ENCODE measurements at places on chromosomes 11 and 22.

DNA sequence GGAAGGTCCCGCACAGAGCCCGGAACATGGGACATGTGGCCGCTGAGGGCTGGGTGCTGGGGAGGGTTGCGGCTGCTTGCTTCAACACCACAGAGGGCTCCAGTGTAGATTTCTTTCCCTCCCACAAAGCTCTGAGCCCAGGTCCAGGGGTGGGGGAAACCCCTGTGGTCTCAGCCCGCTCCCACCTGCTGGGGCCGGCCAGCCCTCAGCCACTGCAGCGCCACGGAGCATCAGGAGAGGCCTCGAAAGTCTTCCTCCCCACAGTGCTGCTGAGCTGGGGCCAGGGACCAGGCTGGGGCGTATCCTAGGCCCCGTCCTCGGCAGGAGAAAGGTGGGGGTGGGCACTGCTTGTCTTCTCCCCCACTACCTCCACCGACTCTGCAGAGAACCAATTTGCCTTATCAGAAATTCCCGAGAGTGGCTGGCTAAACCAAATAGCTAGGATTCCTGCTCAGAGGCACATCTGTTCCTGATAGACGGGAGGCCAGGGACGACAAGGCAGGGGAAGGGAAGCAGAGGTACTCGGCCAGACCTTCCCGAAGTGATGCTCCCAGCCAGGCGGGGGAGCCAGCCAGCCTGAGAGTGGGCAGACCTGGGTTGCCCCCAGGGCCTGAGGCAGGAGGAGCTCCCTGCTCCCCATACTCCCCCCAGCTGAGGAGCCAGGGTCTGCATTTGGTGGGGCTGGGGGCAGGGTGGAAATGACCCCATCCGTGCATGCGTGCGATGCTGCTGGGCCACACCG lies 18.7 kb downstream of the IGF2 start:
- no peak for DNase-seq

- DNase-seq = no peak
Observed at GRCh38 chr11:61948505-61948904, 1.6 kb upstream of the BEST1 start.

DNA sequence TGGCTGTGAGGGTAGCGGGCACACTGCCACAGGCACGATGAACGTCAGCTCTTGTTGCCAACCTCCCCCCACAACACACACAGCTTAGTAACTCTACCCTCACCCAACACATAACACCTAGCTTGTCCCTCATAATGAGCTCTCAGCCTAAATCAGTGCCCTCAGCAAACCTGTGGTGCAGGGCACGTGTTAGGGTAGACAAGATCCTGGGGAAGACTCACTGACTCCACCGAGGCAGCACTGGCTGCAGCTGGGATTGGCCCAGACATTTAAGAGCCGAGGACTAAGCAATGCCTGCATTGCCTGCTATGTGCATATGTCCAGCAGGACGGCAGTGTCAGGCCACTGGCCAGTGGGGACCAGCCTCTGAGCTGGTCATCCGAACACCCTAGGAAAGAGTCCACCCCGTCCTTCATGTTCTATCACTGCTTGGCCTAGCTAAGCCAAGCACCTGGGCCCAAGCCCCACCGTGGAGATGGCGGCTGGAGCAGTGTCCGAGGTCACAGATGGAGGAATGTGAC lies 32.9 kb upstream of the TRIM29 start:
- DNase-seq = no peak

- no peak for DNase-seq
Observed at GRCh38 chr11:37371346-37371970, 773.4 kb upstream of the RAG2 start.

DNA sequence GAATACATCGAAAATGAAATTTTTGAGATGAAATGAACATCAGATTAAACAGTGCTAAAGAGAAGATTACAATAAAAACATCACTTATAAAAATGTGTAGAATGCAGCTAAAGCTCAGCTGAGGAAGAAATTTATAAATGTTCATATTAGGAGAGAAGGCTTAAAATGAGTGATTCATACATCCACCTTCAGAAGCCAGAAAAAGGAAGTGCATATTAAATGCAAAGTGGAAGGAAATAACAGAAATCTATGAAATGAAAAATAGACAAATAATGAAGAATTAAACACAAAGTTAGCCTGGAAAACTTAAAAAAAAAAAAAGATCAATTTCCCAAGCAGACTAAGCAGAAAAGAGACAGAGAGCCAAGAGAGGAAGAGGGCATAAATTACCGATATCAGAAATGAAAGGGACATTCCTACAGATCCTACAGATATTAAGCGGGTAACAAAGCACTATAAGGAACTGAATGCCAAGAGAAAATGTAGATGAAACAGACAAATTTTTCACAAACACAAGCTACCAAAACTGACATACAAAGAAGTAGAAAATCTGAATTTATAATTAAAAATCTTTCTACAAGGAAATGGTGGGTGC lies 7.2 kb upstream of the MOB2 start:
- no peak for DNase-seq

DNA sequence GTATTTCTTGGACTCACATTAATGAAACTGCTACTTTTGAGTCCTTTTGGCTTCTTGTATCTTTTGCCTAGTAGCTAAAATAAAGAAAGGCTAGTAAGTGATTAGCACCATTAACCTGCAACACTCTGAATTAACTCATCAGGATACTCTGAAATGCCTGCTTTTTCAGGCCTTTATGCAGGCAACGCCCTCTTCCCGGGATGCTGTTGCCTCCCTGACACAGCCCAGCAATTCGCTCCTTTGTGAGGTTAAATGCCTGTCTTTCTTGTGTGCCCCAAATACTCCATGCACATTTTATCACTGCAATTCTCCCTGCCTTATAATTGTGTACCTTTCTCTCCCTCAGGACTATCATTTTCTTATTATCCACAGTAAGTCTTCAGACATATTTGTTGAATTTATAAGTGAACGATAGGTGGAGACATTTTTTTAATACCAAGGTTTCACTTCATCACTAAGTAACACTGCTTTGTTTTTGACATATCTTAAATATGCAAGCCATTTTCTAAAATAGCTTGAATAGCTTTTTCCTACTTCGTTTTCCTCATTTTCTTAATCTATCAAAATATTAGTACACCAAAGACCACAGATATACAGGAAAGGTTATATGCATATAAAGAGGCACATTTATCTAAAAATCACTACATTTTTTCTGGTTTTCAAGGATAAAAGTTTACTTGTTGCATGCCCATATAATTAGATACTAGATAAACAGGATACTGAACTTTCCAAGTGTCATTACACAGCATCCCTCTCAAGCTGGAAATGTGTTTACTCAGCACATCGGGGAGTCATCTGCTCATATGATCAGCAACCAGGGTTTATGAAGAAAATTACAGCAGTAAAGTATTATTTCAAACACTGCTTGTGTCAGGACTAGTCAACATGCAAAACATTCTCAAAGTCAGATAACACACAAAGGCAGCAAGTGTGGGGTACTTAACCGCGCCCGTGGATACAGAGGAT lies 48.5 kb upstream of the DDI1 start:
- DNase-seq = no peak

DNA sequence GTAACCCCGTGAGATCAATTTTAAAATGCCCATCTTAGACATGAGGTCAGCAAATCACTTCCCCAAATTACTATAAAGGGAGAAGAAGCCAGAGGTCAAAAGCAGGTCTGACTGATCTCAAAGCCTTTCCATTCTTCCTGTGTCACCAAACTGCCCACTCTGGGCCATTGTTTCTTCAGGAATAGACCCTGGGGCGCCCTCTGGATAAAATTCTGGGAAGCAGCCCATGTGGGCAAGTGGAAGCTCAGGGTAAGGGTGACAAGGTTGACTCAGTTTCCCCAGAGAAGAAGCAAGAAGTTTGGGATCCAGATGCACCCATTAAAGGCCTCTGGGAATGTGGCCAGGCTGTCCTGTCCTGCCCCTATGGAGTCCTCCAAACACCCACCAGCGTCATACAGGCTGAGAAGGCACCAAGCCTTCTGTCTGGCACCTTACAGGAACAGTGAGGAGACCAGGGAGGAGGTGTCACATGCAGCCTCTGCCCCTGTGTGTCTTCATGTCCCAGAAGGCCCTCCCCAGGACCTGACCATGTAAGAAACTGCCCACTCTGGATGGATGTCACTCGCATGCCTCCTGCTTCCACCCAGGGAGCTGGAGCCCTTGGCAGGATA lies 50.1 kb downstream of the CHST1 start:
- DNase-seq = no peak

DNA sequence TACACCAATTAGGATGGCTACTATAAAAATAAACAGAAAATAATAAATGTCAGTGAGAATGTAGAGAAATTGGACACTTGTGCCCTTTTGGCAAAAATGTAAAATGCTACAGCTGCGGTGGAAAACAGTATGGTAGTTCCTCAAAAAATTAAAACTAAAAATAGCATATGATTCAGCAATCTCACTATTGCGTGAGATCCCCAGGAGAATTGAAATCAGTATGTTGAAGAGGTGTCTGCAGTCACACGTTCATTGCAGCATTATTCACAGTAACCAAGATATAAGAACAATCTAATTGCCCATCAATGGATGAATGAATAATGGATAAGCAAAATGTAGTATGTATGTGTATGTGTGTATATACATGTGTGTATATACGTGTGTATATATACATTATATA lies 6.8 kb downstream of the OR52N2 start:
- no peak for DNase-seq

GRCh38 chr11:34239465-34240149 lies 118.2 kb downstream of the ABTB2 start:
- DNase-seq = no peak

DNA sequence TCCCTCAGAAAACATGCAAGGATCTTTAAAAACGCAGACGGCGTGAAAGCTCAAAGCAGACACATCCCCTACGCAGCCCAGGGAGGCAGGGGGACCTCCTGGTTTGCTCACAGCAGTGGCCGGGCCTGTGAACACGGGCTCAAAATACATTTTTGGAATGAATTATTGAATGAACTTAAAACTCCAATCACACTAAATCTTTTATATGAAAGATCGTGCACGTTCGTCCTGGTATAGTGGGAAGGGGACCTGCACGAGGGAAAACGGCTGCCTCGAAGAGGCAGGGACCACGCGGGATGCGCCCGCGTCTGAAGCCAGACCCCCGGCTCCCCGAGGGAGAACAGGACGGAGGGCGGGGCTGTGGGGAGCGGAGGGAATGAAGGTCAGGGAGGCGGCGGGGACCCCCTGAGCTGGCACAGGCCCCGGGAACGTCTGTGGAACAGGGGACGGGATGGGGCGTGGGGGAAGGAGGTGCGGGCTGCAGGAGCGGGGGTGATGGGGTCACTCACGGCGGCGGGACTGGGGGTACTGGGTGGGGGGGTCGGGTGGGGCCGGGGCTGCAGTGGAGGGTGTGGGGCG lies 1.3 kb upstream of the PANX2 start:
- no peak for DNase-seq

DNA sequence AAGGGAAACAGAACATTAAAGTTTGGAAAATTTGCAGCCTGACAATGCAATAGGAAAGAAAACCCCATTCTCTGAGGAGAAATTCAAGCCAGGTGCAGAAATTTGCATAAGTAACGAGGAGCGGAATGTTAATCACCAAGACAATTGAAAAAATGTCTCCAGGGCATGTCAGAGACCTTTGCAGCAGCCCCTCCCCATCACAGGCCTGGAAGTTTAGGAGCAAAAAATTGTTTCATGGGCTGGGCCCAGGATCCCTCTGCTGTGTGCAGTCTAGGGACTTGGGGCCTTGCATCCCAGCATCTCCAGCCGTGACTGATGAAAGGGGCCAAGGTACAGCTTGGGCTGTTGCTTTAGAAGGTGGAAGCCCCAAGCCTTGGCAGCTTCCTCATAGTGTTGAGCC lies 780.2 kb downstream of the LRRC4C start:
- no peak for DNase-seq

DNA sequence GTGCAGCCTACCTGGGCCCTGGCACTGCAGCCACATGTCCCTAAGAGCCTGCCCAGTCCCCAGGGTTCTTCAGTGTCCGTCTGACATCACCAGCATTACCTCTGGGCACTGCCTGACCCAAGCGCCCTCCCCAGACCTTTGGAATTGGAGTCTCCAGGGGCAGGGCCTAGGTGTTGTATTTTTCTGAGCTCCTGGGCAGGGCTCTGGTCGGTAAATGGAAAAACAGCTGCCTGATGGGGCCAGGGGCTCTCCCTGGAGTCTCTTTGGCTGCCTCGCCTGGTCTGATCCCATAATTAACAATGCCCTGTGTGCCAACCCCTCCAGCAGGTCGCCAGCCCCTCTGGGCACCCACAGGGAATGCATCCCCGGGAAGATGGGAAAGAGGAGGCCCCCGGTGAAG lies 710.2 kb downstream of the BRD1 start:
- DNase-seq = no peak

GRCh38 chr11:115806056-115806455 lies 301.8 kb upstream of the CADM1 start:
- DNase-seq = no peak

DNA sequence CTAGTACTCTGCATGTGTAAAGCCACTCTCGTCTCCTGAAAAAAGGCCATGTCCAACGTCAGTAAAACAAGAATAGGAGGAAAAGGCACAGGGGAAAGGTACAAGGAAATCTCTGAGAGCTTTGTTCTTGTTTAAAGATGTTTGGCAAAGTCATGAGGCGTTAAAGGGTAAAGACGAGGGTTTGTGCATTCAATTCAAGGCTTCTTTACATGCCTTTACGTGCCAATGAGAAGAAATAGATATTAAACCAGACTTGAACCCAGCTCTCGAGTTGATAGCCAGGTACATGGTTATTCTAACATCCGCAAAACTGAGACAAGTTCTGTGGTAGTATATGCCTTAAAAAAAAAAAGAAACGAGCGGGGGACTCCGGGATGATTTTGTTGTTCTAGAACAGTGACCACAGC lies 704 bp upstream of the CFL1 start:
- no peak for DNase-seq

- no peak for DNase-seq
Observed at GRCh38 chr22:27057717-27058116, 400.3 kb downstream of the MIAT start.

DNA sequence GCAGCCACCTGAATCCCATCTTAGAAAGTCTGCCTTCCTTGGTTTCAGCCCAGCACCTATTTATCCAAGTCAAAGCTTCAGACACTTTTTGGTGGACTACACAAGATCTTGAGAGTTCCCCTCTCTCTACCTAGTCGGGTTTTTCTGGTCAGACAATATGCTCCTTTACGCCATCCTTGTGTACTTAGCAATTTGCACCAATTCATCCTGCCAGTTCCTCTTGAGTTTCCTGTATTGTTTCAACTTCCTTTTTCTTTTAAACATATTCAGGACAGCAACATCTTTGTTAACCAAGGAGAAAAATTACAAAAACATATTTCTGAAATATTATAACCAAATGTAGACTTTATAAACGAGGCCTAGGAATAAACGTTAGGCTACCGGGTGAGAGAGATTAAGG lies 368.2 kb upstream of the CADM1 start:
- DNase-seq = no peak

- DNase-seq = no peak
Observed at GRCh38 chr11:86551288-86552092, 120.9 kb downstream of the ME3 start.

Measured in T-helper 17 cell (primary cell).